MCF 10A (cell line): ENCODE measurements at places on chromosomes 13 and 19.

DNA sequence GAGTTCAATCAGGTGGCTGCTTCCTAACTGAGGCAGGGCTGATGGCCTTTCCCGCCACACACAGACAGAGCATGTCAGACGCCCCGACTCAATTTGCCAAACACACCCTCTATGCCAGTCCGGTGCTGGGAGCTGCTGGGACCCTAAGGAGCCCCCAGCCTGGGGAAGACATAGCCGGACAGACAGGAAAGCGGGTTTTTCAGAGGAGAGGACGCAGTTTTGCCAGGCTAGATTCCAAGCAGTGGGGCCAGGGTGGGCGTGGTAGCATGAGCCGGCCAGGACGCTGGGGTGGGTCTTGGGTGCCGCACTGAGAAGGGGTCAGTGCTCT, 19.8 kb downstream of the MAST3 start:
- no peak for DNase-seq

DNA sequence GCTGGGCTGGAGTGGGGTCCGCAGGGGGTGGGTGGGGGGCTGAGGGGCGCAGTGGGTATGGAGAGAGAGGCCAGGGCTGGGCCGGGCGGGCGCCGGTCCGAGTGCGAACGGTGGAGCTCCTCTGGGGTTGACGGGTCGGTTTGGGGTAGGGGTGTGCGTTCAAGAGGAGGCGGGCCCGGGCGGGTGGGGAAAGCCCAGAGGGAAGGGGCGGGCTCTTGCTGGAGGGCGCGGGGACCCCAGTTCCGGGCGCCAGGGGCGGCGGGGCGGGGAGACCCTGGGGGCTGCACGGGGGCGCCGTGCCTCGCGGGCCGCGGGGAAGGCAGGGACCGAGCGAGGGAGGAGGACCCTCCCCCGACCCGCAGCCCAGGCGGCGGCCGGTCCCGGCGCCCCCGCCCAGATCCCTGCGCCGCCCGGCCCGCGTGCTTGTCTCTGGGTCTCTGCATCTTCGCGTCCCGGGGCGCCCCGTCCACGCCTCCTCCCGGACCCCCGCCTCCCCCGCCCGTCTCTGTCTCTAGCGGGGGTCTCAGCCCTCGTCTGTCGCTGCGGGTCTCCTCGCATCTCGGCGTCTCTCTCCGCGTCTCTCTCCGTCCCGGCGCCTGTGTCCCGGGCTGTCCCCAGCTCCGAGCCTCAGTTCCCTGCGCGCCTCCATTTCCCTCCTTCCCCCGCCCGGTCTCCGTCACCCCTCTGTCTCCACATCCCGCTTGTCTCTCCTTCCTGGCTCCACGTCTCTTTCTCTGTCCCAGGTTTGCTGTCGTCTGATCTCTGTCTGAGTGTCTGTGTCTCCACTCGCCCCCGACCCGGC, 8.3 kb upstream of the SHISA7 start:
- no peak for DNase-seq

GRCh38 chr19:9757544-9758501, 10.7 kb downstream of the ZNF846 start:
- no peak for DNase-seq

- peak; percentile 72 for DNase-seq
Measured at GRCh38 chr19:55491546-55492360, 3.5 kb downstream of the SSC5D start.

DNA sequence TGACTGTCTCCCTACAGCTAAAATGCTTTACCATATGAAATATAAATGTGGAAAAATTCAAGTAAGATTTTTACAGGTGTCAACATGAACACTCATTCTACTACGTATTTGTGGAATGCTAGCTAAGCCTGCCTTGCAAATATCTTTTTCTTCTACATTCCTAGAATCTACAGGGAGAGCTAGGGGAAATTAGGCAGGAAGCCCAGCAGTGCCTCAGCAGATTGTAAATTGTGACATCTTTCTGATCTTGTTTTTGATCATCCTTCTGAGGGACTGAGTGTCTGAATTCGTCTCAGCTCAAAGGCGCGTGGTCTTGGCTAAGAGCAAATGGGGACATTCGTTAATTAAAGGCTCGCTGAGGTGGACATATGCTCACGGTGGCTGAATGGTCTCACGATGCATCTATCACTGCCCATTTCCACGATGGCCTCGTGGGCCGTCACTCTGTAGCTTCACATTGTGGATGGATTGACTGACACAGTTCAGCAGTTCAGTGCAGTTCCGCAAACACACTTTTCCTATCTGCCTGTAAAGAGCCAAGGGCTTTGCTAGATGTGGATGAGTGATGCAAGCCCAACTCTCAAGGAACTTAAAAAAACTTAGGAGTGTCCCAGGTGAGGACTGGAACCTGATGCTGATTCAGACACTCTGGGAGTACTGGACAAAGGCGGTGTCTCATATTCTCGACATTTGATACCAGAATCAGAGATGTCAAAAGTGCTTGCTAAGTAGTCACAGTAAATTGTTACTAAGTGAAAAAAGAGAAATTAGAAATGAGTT, 562.5 kb downstream of the EFNB2 start:
- no peak for DNase-seq

- peak; percentile 82 for DNase-seq
Measured at GRCh38 chr19:5048091-5048726, 79.3 kb downstream of the KDM4B start.

GRCh38 chr13:32897296-32897695, 118.9 kb upstream of the KL start:
- DNase-seq: peak; percentile 63

GRCh38 chr13:20193162-20193906, 596 bp upstream of the GJB2 start:
- DNase-seq: no peak

- DNase-seq: no peak
Measured at GRCh38 chr13:26735677-26736076, 24.9 kb downstream of the GPR12 start.

DNA sequence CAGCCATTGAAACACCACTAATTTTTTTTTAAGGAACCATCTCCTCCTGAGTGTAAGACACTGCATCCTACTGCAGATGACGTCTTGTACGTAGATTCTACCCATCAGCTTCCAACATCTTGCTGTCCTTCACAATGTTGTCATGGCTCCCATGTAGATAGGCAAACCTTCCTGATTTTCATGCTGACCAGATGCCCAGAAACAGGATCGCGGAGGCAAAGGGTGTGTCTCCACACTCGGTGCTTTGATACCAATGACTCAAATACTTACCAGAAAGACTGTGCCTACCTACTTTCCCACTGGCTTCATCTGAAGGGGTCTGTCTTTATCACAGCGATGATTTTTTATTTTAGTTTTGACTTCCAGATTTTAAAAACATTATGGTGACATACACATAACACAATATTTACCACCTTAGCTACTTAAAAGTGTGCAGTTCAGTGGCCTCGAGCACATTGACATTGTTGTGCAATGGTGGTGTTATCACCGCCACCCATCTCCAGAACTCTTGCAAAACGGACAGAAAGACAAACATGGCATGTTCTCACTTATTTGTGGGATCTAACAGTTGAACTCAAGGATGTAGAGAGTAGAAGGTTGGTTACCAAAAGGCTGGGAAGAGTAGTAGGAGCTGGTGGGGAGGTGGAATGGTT, 94.0 kb upstream of the PEG3 start:
- no peak for DNase-seq

DNA sequence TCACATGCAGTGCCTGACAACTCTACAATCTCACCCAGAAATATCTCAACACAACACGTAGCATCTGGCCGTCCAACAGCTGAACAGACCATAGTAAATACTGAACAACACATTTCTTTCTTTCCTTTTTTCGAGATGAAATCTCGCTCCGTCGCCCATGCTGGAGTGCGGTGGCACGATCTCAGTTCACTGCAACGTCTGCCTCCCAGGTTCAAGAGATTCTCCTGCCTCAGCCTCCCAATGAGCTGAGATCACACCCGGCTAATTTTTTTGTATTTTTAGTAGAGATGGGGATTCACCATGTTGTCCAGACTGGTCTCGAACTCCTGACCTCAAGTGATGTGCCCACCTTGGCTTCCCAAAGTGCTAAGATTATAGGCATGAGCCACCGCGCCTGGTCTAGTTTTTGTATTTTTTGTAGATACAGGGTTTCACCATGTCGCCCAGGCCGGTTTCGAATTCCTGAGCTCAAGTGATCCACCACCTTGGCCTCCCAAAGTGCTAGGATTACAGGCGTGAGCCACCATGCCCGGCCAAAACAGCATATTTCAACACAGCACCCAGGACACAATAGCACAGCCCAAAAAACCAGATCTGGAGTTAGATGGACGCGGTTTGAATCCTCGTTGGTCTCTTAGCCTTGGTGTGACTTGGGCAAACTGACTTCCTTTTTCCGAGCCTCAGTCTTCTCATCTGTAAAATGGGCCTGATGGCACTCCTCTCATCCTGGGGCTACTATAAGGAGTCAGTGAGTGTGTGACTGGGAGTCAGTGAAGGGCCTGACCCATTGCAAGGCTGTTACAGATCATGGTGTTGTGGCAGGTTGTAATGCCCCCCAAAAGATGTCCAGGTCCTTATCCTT, 22.6 kb downstream of the CYP2A6 start:
- no peak for DNase-seq

- no peak for DNase-seq
Measured at GRCh38 chr13:42181381-42181953, 90.5 kb upstream of the AKAP11 start.

DNA sequence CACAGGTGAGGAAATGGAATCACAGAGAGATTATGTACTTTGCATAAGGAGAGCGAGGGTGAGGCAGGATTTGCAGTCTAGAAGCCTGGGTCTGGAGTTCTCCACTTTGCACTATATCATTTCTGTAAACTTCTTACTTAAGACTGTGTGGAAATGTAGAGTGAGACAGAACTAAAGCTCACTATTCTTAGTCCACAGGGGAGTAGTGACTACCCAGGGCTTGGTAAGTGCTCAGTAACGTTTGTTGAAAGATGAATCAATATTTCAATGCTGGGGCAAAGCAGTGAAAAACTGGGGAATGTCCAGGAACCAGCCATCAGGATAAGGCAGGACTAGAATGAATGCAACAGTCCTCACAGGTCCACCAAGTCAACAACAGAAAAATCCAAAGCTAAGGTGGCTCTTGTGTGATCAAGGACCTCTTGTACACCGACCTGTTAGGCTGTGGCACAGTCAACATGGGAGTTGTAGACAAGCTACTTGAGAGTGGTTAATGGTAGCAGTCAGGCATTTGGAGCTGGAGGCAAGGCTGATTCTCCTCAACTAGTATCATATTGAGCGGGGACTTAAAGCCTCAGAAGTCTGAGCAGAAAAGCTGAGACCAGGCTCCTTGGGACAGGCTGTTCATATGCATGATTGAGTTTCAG, 929 bp upstream of the TNFSF13B start:
- no peak for DNase-seq

GRCh38 chr19:7989071-7989575, 16.3 kb downstream of the ELAVL1 start:
- peak; percentile 68 for DNase-seq

DNA sequence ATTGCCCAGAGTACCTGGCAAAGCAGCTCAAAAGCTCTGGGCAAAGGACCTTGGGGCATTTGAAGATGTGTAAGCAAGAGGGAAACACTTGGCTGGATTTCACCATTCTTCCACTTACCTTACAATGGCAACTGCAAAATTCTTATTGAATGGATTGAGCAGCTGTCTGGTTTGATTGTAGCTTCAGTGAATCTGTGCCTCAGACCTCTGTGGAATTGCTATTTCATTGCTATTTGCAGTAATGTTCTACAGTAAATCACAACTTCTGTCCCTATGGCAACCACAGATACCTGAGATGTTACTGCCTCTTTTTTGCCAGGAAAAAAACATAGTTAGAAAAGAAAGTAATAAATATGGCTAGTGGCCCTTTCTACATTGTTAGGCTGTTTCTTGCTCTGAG, 519.5 kb downstream of the SUCLA2 start:
- no peak for DNase-seq

DNA sequence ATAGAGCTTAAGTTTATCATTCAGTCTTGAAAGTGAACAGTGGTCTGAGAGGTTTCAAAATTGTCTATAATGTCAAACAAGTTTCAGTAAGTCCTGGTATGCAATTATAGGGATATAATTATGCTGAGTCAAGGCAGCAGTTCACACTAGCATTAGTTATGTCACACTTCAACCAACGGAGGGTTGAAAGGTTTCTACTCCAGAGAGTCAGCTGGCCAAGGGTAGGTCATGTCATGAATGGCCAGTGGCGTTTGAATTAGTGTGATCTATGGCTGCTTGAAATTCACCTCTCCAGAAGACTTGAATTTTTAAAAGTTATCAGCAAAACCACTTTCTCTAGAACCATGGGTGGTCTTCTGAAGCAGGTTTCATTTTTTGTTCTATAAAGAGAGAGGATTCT, 108.6 kb downstream of the TNFRSF19 start:
- DNase-seq: no peak

DNA sequence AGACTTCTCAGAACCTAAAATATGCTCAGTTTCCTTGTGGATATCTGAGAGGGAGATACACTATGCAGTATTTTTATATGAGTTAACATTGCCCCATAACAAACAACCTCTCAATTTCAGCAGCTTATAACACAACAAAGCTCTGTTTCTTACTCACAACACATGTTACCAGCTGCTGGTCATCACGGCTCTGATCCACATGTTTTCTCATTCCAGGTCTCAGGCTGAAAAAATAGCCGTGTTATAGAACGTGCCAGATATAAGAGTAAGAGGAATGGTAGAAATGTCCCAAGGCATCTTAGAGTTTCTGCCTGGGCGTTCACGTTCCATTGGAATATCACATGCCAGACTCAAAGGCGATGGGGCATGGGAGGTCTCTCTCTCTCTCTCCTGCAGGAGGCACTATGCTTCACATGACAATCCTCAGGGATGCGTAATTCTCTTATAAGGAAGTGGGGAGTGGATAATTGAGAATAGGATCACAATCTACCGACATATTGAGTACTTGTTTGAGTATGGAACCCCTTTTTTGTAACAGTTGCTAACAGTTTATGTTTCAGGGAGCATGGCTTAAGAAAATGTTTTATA, 246.6 kb downstream of the NHLRC3 start:
- no peak for DNase-seq

DNA sequence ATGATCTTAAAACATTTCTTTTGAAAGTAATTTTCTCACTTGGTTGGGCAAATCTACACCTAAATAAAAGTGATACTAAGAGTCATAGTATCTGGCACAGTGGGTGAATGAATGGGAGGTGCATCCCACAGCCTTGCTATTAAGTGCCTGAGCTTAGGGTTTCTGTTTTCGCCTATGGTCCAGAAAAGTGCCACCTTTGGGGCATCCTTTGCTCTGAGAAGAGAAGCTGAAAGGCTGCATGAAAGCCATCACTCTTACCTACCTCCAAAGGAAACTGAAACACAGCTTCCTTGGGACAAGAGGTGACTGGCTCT, 55.6 kb upstream of the AKAP11 start:
- DNase-seq: no peak
